ENCODE measurements at places on chromosomes 5 and 9.

- no peak overlapping the region for H3K4me3 ChIP-seq
- no peaks in the 10 kb centered on the region for H3K4me1 ChIP-seq
- no peaks in the 10 kb centered on the region for H3K27me3 ChIP-seq
- no peaks in the 10 kb centered on the region for H3K36me3 ChIP-seq
- no peak overlapping the region for H3K27ac ChIP-seq
Measured at GRCh38 chr9:90240541-90240940, 402.1 kb downstream of the DIRAS2 start.

DNA sequence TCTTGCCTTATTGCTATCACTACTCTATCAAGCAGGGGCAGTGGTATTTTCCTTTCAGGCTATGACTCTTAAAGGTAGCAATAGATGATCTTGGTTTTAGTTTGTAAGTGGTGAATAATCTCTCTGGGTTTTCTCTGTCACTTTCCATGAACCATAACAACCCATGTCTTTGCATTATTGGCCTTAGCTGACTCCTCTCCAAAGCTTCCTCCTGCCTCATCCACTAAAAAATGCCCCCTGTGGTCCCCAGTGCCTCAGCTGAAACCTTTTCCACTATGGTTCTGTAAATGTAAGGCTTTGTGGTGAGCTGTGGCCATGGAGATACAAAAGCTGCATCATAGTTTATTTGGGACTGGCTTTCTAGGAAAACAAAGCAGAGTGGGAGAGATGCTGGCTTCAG lies 128.8 kb downstream of the GPBP1 start:
- DNase-seq: no peak
- no peak overlapping the region for H3K27ac ChIP-seq
- no peak overlapping the region for H3K4me3 ChIP-seq
- H3K36me3 ChIP-seq: no peaks in the 10 kb centered on the region

DNA sequence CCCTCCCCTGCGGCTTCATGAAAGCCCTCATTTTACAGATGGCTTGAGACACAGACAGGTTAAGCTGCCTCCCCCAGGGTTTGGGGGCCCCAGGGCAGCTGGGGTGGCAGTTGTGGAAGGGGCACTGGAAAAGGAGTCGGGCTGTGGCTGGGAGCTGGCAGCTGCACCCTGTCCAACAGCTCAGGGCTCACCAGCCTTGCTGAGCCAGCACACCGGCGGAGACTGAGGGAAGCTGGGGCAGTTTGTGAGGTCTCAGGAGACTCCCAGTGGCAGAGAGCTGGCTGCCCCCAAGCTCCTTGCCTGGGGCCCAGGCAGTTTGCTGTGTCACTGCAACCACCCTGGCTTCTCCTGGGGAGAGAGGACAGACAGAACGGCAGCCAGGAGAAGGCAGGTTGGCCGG lies 34.8 kb upstream of the RAPGEF1 start:
- DNase-seq: no peak
- no peak overlapping the region for H3K4me3 ChIP-seq
- H3K36me3 ChIP-seq: no peaks in the 10 kb centered on the region
- H3K27me3 ChIP-seq: peaks cover 9% of the 10 kb centered on the region
- H3K4me1 ChIP-seq: no peaks in the 10 kb centered on the region
- H3K27ac ChIP-seq: no peak overlapping the region

GRCh38 chr5:36730537-36731216 lies 124.3 kb downstream of the SLC1A3 start:
- no peak overlapping the region for H3K27ac ChIP-seq
- DNase-seq: no peak
- H3K4me1 ChIP-seq: no peaks in the 10 kb centered on the region

- H3K4me1 ChIP-seq: peaks cover 61% of the 10 kb centered on the region
- peaks cover 33% of the 10 kb centered on the region for H3K36me3 ChIP-seq
- no peak for DNase-seq
- H3K4me3 ChIP-seq: no peak overlapping the region
- peak overlapping the region; percentile 45 for H3K27ac ChIP-seq
- no peaks in the 10 kb centered on the region for H3K27me3 ChIP-seq
Measured at GRCh38 chr5:151257731-151258181, 4.8 kb downstream of the GM2A start.

DNA sequence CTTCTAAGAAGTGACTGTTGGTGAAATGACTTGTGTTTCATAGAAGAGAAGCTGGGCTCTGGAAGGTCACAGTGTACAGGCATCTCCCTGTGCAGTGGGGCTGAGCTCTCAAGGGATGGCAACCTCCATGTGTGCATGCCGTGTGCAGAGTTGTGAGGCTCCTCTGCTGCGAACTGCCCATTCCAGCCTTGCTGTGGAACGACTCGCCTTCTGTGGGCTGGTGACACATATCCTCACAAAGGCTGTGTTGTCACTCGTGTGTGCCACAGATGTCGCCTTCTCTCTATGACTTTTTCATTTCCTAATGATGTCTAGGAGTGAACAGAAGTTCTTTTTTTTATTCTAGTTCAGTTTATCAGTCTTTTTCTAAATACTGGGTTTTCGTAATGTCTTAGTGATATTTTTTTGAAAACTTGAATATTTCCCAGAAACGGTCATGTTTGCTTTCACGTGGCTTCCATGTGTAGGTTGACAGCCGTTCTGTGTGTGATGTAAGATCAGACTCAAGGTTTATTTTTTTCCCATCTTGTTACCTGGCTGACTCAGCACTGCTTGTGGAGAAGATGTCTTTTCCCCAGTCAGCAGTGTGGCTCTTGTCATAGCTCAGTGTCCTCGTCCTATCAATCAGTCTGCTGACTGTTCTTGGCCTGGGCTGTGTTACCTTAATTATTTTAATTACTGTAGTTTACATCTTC lies 57.3 kb upstream of the CACNA1B start:
- H3K27ac ChIP-seq: no peak overlapping the region
- H3K27me3 ChIP-seq: no peaks in the 10 kb centered on the region
- DNase-seq: no peak
- H3K4me3 ChIP-seq: no peak overlapping the region

All from heart right ventricle (tissue), 16 donors.